ENCODE measurements at places on chromosomes 12 and 14. TPM values are rescaled to one million over a fixed set of nuclear protein-coding genes. Genes with fewer than 3 reads are reported as not detected.

The GOLT1B gene
- polyA plus RNA-seq = 17.8 TPM

GRCh38 chr14:64721899-64722298 is 17.7 kb downstream of the PLEKHG3 start:
- no peak for DNase-seq

DNA sequence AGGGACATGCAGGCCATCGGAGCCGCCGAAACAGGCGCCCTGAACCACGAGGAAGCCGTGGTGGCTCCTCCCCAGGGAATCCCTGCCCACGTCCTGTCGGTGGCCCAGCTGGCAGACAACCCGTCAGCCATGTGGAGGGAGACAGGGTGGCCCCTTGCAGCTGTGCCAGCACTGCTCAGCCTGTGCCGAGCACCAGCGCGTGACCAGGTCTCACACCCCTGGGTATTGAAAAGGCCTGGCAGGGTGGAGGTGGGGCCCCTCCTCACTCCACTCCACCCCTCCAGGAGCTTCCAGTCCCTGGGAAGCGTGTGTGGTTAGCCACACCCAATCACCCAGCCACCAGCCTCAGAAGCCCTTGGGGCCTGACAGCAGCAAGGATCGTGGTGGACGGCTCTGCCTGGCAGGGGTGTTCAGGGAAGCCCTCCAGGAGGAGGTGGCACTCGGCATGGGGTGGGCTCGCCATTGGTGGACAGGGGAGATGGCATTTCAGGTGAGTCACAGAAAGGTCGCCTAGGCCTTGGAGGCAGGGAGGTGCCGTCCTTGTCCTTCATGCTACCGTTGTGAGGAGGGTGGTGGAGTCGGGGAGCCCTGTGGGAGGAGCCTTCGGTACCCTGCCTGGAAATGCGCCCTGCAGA is 12.3 kb upstream of the DLK1 start:
- peak; percentile 30 for DNase-seq

The IKZF4 gene
- 2.3 TPM for polyA plus RNA-seq

DNA sequence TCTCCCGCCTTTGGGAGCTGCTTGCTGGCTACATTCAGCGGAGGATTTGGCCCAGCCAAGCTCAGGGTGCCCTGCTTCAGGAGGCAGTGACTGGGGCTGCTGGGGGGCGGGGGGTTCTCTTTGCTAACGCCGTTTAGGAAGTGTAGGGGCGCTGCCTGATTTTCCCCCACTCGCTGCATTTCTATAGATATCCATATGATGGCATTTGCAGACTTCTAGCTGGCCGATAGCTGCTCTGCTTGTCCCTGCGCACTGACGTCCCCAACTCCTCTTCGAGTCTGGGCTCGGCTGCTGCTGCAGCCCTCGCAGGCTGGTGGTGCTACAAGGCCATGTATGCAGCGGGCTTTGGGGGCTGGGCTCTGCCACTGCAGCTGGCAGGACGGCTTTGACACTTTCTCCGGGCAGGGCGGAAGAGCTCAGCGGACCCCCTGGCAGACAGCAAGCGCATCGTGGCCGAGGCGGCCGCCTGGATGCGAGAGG is 3.1 kb downstream of the LRFN5 start:
- peak; percentile 64 for DNase-seq

GRCh38 chr14:66476964-66477363 is 9.2 kb upstream of the CCDC196 start:
- no peak for DNase-seq

GRCh38 chr12:27550653-27550975 is 26.6 kb downstream of the PPFIBP1 start:
- no peak for DNase-seq

GRCh38 chr12:55554296-55554695 is 4.9 kb downstream of the OR6C4 start:
- no peak for DNase-seq

DNA sequence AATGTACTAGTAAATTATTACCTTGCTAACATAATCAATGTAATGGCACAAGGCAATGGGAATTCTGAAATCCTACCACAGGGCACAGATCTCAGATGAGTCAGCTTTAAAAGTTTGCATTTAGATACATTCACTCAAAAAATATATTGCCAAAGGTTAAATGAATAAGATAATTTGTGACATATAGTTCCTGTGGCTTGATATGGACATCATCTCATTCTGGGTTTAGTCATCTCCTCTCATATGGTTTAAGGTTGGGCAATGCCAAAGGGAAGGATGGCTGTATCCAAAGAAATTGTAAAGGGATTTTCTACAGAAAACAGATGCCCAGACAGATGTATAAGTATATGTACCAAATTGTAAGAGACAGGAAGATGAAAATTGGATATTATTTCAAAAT is 1065.0 kb downstream of the LRFN5 start:
- DNase-seq = no peak

- no peak for DNase-seq
These were observed 17.7 kb downstream of the TBK1 start for GRCh38 chr12:64469455-64470142.

The CACNA2D4 gene
- 0.74 TPM for polyA plus RNA-seq

DNA sequence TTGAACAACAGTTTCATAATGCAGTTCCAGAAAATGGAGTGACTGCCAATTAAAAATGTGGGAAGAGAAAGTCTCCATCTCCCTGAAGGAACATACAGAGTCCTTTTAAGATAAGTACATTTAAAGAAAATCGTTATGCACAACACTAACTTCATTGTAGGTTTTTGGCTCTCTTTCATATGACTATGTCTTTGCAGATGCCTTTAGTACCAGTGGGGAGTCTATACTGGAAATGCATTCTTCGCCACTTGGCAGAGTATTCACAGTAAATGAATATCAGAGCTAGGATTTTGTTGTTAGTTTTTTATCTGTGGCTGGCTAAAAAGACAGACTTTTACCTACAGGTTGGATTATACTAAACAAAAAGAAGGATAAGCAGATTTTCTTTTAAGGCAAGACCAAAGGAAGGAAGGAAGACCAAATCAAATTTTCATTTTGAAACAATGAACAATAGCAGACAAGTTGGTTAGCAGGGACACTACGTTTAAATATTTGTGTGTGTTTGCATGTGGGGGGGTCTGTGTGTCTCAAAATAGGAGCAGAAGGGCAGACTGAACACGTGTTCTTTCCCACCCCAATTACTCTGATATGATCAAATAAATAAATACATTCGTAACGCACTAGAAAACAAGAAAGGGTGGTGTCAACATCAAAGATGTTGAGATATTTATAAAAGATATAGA is 124.5 kb downstream of the BTG1 start:
- no peak for DNase-seq

DNA sequence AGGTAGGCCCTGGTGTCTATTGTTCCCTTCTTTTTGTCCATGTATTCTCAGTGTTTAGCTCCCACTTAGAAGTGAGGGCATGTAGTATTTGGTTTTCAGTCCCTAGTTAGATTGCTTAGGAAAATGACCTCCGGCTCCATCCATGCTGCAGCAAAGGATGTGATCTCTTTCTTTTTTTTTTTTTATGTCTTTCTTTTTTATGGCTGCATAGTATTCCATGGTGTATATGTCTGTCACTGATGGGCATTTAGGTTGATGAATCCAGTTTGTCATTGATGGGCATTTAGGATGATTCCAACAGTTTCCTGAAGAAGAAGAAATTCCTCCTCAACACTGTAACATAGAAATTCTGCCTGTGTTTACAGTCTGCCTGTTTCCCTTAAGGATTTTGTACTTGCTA is 231.1 kb downstream of the CCDC91 start:
- no peak for DNase-seq

The NRXN3 gene
- 0.20 TPM for polyA plus RNA-seq

The FAM161B gene
- polyA plus RNA-seq = 7.3 TPM

DNA sequence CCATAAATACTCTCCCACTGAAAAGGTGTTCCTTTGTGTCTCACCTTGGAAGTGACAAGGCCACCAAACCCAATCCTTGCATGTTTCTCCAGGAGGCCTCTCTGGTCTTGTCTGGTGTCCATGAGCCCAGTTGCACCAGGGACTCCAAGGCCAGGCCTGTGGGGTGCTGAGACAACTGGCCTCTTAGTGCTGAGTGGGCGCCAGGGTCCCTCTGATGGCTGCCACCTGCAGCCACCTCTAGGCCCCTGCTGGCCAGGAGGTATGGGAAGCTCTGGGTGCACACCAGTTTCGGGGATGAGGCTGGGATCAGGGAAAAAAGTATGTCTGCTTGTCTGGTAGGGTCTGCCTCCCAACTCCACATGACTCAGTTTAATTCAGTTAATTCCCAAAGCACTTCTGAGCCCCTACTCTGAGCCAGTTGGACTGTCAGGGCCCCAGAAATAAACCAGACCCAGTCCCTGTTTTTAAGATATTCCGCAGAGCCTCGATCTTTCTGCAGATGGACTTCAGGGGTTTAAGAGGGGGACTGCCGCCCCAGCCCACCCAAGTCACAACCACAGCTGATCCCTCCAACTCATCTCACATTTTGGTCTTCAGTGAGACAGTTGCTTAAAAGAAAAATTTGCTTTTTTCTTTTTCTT is 15.0 kb upstream of the FAM181A start:
- DNase-seq = no peak

DNA sequence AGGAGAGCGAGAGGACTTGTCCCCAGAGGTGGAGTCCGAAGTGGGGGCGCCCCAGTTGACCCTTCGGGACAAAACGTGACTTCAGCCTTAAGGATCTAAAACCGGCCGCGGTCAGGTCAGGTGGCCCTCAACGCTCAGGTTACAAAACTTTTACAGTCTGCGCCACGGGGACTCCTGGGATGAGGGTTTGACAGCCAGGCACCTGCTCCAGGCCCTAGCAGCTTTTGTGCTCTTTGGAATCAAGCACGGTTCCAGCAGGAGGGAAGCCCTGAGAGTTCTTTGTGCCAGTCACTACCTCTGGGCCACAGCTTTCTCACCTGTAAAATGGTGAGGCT is 337 bp downstream of the ZC2HC1C start:
- DNase-seq = no peak

DNA sequence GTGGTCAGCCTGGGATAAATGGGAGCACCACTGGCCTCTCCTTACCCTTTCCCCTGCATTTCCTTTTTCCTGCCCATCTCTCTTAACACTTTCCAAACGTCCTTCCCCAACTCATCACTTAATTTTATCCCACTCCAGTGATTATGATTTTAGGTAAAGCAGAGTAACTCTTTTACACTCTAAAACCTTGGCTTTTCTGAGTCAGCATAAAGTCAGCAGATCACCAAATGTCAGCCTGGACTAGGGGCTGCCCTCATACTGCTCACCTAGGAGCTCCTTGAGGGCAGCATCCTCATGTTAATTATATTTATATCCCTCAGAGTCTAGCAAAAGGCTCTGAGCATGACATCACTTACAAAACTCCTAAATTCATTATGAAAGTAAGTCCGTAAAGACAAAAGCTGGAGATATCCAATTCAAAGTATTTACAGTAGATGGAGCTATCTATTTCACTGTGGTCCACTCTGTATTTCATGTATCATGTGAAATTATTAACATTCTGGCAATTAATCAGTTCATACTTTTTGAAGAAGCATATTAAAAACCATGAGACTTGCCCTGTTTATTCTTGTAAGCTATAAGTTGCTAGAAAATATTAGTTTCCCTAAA is 17.0 kb upstream of the DICER1 start:
- no peak for DNase-seq

DNA sequence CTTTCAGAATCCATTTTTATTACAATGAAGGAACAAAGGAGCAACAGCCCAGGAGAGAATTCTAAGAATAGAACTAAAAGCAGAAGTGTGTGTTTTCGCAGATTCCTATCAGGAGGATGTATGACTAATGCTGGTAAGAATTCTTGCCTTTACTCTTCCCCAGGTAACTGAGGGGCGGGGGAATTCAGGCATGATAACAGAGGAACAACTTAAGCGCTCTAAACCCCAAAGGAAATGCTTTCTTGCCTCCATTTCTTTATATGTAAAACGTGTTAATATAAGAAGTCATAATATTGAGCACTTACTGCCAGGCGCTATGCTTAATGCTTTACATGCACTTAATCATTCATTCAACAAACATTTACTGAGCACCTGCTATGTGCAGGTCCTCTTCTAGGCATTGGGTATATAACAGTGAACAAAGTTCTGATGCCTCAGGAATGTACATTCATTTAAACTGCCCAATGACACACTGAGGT is 4.5 kb downstream of the HCAR1 start:
- no peak for DNase-seq

The TPPP2 gene
- polyA plus RNA-seq = 2.0 TPM

DNA sequence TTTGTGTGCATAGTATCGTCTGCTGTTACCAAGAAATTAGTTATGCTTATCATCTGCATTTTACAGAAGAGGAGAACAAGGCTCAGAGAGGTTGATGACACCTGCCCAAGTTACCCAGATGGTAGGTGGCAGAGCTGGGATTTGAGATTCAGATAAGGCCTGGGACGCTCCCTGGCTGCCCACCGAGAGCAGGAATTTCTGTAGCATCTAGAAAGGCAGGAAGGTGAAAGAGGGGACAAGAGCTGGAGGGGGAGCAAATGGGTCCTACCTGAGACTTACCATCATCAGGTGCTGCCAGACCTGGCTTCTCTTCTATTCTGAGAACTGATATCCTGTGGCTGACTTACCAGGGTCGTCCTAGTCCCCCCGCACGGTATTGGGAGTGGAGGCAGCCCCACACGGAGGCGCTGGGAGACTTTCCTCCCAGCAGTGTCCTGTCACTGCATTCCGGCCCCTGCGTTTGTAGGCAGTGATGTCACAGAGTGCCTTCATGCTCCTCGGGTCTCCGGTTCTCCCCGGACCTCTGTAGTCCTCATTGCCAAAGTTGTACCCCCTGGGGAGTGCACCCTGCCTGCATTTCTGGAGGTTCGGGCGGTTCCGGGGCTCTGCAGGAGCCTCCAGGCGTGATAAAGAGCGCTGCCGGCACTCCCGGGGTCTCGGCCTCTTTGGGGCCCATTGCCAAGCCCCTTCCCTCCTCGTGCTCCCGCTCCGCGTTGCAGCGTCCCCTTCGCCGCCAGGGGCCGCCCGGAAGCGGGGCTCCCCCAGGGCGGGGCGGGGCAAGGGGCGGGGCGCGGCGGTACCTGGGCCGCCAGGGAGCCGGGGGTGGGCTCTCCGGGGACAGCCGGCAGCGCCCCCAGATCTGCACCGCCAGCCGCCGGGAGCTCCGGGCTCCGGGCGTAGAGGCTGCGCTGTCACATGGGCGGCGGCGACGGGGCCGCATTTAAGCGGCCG is at the start of gene CABP1:
CABP1 (plus strand) TSS at position 856 of the 951 bp plus-strand sequence; CDS start at position 916, 60 bp downstream.
- DNase-seq = no peak

GRCh38 chr14:28242895-28243294 is 523.7 kb upstream of the FOXG1 start:
- DNase-seq = no peak

- DNase-seq = no peak
These were observed 167.6 kb downstream of the NAV3 start for GRCh38 chr12:77998236-77998786.

All from psoas muscle (tissue), 8 donors.